ENCODE measurements at places on chromosomes 2 and 18.

DNA sequence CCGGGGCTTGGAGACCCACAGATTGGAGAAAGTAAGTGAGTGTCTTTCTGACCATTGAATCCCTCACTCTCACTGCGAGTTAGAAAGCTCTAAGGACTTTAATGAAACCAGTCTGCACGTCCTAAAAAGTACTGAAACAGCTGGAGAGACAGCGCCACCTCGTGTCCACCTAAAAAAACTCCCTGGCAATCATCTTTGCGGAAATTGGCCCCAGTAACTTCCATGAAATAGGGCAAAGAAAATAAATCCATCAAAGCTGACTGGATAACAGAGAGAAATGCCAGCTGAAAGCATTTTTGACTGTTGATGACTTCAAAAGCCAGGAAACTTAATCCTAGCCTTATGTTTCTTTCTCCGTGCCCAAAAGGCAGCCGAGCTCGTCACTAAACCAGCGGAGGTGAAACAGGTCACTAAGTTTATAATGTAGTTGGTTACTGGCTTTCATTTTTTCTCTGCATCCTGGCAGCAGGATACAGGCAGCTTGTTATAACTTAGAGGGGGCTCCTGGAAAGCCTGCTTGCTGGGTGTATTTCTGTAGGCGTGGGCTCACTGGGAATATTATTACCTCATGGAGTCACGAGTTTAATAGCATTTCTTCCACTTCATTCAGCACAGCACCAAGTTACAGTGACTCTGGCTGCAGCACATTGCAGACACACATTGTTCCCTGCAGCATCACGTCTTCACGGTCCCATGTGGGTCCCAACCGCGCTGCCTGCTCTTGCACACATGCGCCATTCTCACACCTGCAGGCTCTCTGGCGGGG, 266.5 kb downstream of the HRH4 start:
- peak; percentile 18 for DNase-seq

- DNase-seq = no peak
Observed at GRCh38 chr2:46435796-46436360, 43.5 kb upstream of the TMEM247 start.

- no peak for DNase-seq
Observed at GRCh38 chr2:102155703-102156515, 13.4 kb downstream of the IL1R1 start.

DNA sequence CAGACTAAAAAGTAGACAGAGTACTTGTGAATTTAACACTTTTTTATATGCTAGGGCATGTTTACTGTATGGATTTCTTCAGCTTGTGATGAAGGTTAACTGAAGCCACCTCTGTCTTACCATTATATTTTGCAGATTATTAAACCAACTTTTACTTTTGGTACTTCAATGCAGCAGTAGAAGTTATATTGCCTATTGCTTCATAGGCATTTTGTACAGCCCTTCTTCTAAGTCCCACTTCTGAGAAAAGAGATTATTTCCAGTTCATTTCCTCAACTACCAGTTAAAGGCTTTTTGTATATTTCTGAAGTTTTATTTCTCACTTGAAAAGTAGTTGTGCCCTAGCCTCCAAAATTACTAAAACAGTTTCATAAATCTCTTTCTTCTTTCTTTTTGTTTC, 256.4 kb upstream of the FBXO11 start:
- DNase-seq = no peak

- DNase-seq = no peak
Observed at GRCh38 chr18:79952996-79953559, 1.6 kb upstream of the SLC66A2 start.

GRCh38 chr2:100875516-100876230, 55.7 kb downstream of the NPAS2 start:
- DNase-seq = no peak

DNA sequence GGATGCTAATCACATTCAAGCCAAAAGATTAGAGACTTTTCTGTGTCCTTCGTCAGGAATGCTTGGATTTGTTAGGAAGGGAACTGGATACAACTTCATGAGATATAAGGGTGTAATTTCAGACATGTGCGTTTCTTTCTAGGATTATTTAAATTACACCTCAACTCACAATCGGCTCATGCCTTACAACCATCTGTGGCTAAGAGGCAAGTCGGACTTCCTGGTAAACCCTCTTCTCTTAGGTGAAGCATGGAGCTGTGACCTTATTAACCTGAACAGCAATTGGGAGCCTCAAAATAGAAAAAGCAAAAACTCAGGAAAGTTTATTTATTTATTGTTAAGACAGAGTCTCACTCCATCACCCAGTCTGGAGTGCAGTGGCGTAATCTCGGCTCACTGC, 61.8 kb downstream of the SEMA4F start:
- DNase-seq = no peak

DNA sequence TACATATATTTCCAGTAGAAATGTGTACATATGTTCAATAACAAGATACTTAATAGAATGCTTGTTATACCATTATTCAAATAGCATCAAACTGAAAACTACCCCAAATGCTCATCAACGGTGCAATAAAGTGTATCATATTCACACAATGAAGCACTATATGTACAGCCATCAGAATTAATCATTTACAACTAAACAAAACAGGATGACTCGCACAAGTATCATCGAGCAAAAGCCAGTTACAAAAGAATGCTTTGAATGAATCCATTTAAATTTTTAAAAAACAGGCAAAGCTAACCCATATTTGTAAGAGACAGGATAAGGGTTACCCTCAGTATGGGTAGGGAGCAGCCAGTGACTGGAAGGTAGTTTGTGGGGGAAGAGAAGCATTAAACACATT, 132.8 kb upstream of the PDE1A start:
- DNase-seq = no peak

DNA sequence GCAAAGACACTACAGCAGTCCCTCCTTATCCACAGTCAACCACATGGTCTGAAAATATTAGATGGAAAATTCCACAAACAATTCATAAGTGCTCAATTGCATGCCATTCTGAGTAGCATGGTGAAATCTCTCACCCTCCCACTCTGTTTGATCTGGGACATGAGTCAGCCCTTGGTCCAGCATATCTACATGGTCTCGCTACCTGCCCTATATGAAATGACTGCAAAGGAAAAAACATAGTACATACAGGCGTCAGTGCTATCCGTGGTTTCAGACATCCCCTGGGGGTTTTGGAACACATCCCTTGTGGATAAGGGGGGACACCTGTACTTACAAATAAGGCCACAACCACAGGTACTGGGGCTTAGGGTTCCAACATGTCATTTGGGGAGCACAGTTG, 73.7 kb downstream of the CABLES1 start:
- DNase-seq = no peak

DNA sequence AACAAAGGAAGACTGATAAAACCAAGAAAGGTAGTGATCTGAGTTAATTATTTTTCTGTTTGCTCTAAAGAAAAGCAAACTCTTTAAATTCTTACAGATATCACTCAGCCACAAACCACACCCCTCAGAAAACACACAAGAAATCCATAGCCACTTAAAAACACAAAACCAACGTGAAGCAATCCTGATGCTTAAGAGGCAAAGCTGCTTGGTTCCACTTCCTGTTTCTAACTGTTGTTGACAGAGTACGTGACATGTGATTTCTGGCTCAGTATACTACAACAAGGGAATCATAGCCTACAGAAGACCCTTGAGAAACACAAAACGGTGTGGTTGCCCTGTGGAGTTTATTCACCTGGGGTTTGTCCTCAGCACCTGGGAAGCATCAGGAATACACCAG, 240.9 kb upstream of the APCDD1 start:
- no peak for DNase-seq

GRCh38 chr18:45012286-45012685, 331.6 kb downstream of the SETBP1 start:
- DNase-seq = no peak

- DNase-seq = no peak
Observed at GRCh38 chr2:113225263-113226259, 51.8 kb downstream of the PSD4 start.

DNA sequence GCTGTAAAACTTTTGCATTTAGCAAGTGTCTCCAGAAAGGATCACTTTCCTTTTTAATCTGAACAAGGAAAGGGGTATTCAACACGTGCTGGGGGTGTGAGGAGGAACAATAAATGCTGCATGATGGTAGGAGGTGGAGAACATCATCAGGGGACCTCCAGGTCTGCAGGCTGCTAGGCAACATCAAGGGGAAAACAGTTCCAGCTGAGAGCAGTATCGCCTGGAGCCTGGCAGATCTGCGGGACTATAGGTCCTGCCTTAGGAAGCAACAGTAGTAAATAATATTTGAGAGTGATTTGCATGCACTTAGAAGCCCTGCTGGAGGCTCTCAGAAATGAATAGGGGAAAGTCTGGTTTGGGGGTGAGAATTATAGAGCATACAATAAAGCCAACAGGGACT, 175.6 kb downstream of the SUCLG1 start:
- DNase-seq = no peak

GRCh38 chr2:111624411-111625156, 259.4 kb downstream of the ANAPC1 start:
- no peak for DNase-seq

- no peak for DNase-seq
Observed at GRCh38 chr2:98395977-98396376, 48.7 kb upstream of the INPP4A start.

DNA sequence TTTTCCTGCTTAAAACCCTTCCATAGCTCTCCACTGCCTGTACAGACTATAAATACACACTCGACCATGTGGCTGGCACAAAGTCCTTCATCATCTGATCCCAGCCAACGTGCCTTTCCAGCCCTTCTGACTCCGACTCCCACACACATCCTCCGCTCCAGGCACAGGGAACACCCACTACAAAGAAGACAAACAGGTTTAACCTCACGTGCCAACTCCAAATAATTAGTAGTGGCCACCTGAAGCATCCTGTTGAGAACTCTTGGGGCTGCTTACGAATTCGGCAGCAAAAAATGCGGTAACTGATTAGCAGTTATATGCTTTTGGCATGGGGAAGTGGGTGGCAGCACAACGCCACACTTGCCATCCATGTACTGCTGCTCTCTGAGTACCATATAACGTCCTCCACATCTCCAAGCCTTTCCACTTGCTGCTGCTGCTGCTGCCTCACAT, 12.1 kb downstream of the SPIRE1 start:
- DNase-seq = no peak

GRCh38 chr2:170313347-170313991, 135.5 kb downstream of the MYO3B start:
- DNase-seq = no peak

GRCh38 chr2:208725280-208725679, 318.7 kb downstream of the PTH2R start:
- DNase-seq = no peak

All from CD4-positive, alpha-beta T cell (primary cell).